Activated CD4-positive, alpha-beta T cell treated with anti-CD3 and anti-CD28 coated beads, Interleukin-2, amount 50 U/mL, for 1 hour (primary cell): ENCODE measurements at places on chromosomes 6 and 20.
A peak's percentile ranks its signal among the peaks of the same experiment; 100 is the strongest.

GRCh38 chr6:168916576-168917211 is 337.0 kb downstream of the THBS2 start:
- no peak for DNase-seq

DNA sequence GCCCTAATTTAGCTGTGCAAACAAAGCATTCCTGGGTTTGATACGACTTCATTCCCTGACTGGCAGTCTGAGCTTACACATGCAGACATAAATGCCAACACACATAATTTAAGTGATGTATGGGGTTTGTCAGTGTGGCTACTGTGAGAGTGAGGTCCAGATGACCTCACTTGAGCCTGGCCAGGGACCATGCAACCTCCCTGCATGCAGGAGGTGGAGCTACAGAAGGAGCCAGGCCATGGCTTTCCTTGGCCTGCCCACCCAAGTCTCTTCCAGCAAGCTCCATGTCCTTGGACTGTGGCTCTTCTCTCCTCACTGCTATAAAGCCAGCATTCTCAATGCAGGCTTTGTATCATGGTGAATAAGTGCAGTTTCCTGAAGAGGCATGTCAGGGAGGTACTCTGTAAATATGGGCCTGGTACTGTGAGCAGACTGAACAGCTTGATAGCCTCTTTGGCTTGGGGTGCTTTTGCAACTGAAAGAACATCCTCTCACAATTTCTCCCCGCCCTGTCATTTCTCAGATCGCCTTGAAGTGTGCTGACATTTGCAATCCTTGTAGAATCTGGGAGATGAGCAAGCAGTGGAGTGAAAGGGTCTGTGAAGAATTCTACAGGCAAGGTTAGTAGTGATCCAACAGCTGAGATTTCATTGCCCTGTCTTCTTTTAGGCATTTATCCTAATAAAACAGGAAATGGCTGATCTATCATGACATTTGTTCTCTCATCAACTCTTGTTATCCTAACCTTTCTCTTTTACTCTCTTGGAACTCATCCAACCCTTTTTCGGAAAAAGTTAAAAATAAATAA is 69.2 kb downstream of the MTFR2 start:
- no peak for DNase-seq

GRCh38 chr6:167676666-167677421 is 149.9 kb upstream of the AFDN start:
- DNase-seq, result no peak

DNA sequence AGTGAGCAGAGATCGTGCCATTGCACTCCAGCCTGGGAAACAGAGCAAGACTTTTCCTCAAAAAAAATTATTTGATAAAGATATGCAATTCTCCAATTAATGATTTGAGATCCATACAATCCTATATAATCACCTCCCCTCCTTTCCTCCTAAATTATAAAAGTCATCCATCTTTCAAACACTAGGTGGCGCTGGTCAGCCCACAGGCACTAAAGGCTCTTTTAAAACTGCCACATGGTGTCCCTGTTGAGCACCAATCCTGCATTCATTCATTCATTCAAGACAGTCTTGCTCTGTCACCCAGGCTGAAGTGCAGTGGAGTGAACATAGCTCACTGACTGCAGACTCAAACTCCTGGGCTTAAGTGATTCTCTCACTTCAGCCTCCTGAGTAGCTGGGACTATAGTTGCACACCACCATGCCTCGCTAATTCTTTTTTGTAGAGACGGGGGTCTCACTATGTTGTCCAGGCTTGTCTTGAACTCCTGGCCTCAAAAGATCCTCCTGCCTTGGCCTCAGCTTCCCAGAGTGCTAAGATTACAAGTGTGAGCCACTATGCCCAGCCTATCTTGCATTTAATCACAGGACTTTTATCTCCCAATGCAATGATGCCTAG is 58.7 kb upstream of the SLC2A12 start:
- DNase-seq, result peak; percentile 17

DNA sequence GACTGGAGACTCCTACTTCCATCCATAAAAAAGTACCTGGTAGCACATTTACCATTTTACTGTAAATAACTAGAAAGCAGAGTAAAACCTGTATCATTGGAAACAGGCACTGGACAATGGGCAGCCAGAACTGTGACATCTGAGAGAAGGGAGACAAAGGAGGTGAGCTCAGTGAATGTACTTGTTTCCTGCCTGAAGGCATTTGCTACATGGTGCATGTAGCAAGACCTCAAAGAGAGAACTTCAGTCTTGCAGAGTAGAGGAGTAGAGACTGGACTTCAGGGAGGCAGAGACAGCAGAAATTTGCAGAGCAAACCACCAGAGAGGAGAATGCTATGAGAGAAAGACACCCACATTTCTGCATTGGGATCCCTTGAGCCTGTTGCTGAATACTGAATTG is 171.0 kb upstream of the CCN2 start:
- no peak for DNase-seq

- DNase-seq, result no peak
Measured at GRCh38 chr6:119463081-119463626, 113.6 kb upstream of the MAN1A1 start.

DNA sequence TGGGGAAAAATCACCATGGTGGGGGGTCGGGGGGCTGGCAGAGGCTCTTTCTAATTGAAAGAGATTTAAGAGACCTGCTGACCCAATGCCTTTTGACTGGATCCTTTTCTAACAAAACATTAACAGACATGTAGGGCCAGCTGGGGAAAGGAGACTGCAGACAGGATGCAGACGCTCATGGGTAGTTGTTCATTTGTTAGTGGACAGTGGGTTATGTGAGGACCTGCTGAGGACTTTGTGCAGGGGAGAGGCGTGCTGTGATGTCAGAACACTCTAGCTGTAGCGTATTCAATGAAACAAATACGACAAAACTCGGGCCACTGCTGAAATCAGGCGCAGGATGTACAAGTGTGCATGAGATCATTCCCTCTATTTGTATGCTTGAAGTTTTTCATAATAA is 1.2 kb downstream of the IP6K3 start:
- no peak for DNase-seq

GRCh38 chr6:7922596-7922995 is 12.0 kb upstream of the TXNDC5 start:
- no peak for DNase-seq

GRCh38 chr6:44388887-44389286 is 1.4 kb downstream of the CDC5L start:
- DNase-seq, result no peak

DNA sequence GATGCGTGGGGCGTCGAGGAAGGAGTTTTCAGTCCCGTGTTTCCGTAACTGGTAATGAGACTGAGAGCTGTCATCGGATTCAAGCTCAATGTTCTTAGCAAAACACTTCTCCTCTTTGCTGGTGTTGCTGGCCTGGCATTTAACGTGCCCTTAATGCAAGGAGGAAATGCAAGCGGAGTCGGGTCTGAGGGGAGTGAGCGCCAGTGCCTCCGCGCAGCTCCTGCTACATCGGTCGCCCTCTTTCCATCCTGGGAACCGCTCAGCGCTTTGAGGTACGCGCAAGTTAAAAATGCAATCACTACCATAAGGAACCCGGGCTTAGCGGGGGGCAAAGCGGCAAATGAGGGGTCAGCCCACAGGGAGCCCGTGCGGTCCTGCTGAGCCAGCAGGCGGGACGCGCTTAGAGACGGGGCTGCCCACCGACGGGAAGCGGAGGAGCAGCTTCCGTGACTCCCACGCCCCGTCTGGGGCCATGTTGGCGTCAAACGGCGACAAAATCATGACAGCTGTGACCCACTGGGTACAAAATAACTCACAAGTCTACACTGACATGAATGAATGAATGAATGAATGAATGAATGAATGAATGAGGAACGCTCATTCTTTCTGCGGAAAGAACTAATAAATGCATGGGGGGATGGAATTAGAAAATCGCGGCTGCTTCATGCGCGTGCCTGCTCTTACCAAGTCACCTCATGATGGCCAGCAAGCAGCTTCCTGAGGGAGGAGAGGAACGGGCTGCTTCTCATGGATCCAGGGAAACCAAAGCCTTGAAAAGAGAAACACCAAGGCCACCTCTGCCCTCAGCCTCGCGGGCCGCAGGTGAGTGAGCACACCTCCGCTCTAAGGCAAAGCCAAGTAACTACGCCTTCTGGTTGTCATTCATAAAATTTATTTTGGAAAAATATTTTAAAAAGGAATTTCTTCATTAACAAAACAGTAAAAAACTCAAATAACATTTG is 9.3 kb downstream of the DLL1 start:
- no peak for DNase-seq

- DNase-seq, result no peak
Measured at GRCh38 chr6:45001663-45002062, 326.5 kb upstream of the RUNX2 start.
